ENCODE measurements at places on chromosomes 5 and 9. TPM values are rescaled to one million over a fixed set of nuclear protein-coding genes. Genes with fewer than 3 reads are reported as not detected.

The PCDHB8 gene
- total RNA-seq, result not detected

The FGF18 gene
- total RNA-seq, result not detected

The PCDHA1 gene
- not detected for total RNA-seq

The JMY gene
- total RNA-seq, result 6.1 TPM

The FAT2 gene
- not detected for total RNA-seq
